H1 (cell line): ENCODE measurements at places on chromosomes 13 and 19.

- H3K27ac ChIP-seq = no peak overlapping the region
- H3K4me3 ChIP-seq = no peak overlapping the region
- H3K27me3 ChIP-seq = no peaks in the 10 kb centered on the region
- no peak for DNase-seq
Measured at GRCh38 chr19:49574206-49574755, 6.1 kb downstream of the NOSIP start.

GRCh38 chr13:50222569-50223332 lies 207.5 kb downstream of the KCNRG start:
- H3K4me1 ChIP-seq = no peaks in the 10 kb centered on the region
- H3K4me3 ChIP-seq = no peak overlapping the region
- no peaks in the 10 kb centered on the region for H3K36me3 ChIP-seq
- H3K27ac ChIP-seq = no peak overlapping the region
- DNase-seq = no peak
- no peaks in the 10 kb centered on the region for H3K27me3 ChIP-seq

- H3K4me3 ChIP-seq = no peak overlapping the region
- H3K36me3 ChIP-seq = no peaks in the 10 kb centered on the region
- H3K27ac ChIP-seq = no peak overlapping the region
- no peaks in the 10 kb centered on the region for H3K4me1 ChIP-seq
Measured at GRCh38 chr13:66826398-66826797, 403.7 kb downstream of the PCDH9 start.

- H3K27me3 ChIP-seq = no peaks in the 10 kb centered on the region
- no peak overlapping the region for H3K27ac ChIP-seq
- DNase-seq = no peak
- no peaks in the 10 kb centered on the region for H3K4me1 ChIP-seq
Measured at GRCh38 chr13:100491164-100491842, 97.3 kb downstream of the GGACT start.

- H3K27me3 ChIP-seq = no peaks in the 10 kb centered on the region
- DNase-seq = no peak
- no peak overlapping the region for H3K27ac ChIP-seq
- no peak overlapping the region for H3K4me3 ChIP-seq
Measured at GRCh38 chr19:45782820-45783785, 813 bp upstream of the DMPK start.

DNA sequence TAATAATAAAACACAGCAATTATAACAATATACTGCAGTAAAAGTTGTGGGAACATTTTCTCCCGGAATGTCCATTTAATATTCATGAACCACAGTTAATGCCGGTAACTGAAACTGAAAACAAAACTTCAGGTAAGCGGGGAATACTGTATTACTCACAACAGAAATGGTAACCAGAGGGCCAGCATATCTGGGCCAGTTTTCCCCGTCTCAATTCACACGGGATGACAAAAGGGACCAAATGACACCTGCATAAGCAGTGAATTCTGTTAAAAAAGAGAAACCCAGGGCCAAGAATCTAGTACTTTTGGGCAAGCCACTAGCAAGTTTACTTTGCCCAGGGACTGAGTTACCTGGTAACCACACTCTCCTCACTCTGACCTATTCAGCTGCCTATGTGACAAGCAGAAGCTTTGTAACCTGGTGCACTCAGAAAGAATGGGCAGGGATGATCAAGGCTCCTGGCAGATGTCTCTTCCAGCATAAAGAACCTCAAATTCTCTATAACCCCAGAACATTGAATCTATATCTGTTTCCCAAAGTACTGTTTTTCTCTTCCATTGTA lies 1171.2 kb downstream of the DIAPH3 start:
- H3K27me3 ChIP-seq = no peaks in the 10 kb centered on the region
- DNase-seq = no peak
- H3K27ac ChIP-seq = no peak overlapping the region
- no peak overlapping the region for H3K4me3 ChIP-seq

DNA sequence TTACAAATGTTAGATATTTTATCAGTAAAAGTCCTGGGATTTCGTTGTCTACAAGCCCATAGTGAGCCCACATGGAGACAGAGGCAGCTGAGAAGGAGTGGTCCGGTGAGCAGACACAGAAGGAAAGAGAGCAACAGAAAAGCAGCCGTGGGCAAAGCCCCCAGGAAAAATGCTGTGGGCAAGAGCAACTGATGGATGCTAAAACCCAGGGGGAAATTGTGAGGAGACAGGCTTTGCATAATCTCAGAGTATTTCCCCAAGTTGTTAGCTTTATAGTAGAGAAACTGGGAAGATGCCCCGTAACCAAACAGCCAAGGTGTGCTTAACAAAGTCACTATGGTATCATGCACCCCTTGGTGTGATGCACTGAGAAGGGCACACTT lies 35.1 kb downstream of the GJA3 start:
- peaks cover 20% of the 10 kb centered on the region for H3K27me3 ChIP-seq
- peaks cover 3% of the 10 kb centered on the region for H3K4me1 ChIP-seq
- H3K4me3 ChIP-seq = no peak overlapping the region
- H3K27ac ChIP-seq = no peak overlapping the region
- no peaks in the 10 kb centered on the region for H3K36me3 ChIP-seq

GRCh38 chr13:64850017-64850416 lies 2380.1 kb downstream of the PCDH9 start:
- no peaks in the 10 kb centered on the region for H3K36me3 ChIP-seq
- H3K27me3 ChIP-seq = no peaks in the 10 kb centered on the region
- H3K4me3 ChIP-seq = no peak overlapping the region

- H3K36me3 ChIP-seq = no peaks in the 10 kb centered on the region
- DNase-seq = no peak
- no peak overlapping the region for H3K27ac ChIP-seq
- H3K4me1 ChIP-seq = peaks cover 3% of the 10 kb centered on the region
Measured at GRCh38 chr13:73701160-73701559, 433.0 kb downstream of the KLF12 start.

DNA sequence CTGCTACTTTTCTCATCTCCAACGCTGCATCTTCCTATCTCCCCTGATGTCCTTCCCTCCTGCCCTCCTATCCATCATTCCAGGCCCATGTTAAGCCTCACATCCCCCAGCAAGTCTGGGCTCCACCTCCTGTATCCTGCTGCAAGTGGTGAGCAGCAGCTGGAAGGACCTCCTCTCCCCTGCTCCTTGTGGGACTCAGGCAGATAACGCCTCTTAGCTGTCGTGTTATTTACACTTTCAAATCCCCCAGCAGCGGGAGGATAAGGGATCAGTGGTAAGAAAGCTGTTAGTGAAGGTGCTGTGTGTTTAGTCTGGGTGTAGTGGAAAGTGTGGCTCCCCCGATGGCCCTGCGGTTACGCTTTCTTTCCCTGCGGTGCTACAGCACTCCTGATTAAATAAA lies 211.9 kb downstream of the ZNF536 start:
- DNase-seq = no peak
- no peaks in the 10 kb centered on the region for H3K4me1 ChIP-seq
- no peak overlapping the region for H3K4me3 ChIP-seq
- H3K27me3 ChIP-seq = no peaks in the 10 kb centered on the region
- no peak overlapping the region for H3K27ac ChIP-seq

DNA sequence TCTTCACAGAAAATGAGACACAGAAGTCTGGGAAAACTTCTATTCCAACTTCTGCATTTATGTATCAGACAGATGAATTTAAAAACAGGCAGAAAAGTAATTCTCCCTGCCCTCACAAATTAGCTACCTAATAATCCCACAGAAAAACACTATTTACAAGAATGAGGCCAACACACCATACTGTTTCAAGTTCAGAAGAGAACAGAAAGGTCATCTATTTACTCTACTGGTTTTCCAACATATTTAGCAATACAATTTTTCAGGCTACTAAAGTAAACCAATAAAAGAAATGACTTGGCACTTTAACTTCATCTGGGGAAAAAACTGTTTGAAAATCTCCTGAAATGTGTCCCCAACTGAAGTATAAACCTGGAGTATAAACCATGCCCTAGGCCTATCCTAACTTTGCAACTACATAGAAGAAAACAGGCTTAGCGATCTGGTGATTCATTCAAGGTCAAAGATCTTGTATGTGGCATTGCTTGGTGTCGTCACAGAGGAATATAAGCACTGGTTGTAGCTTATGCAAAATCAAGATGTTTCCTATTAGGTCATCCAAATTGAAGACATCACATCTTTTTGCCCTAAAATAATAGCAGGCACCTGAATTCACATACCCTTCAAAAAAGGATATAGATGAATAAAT lies 20.1 kb upstream of the EBPL start:
- H3K4me1 ChIP-seq = no peaks in the 10 kb centered on the region
- H3K4me3 ChIP-seq = no peak overlapping the region
- H3K36me3 ChIP-seq = peaks cover 7% of the 10 kb centered on the region
- DNase-seq = no peak

- no peaks in the 10 kb centered on the region for H3K36me3 ChIP-seq
- H3K4me3 ChIP-seq = no peak overlapping the region
- peaks cover 11% of the 10 kb centered on the region for H3K4me1 ChIP-seq
- peak; percentile 46 for DNase-seq
Measured at GRCh38 chr19:418761-419671, 10.1 kb upstream of the C2CD4C start.

DNA sequence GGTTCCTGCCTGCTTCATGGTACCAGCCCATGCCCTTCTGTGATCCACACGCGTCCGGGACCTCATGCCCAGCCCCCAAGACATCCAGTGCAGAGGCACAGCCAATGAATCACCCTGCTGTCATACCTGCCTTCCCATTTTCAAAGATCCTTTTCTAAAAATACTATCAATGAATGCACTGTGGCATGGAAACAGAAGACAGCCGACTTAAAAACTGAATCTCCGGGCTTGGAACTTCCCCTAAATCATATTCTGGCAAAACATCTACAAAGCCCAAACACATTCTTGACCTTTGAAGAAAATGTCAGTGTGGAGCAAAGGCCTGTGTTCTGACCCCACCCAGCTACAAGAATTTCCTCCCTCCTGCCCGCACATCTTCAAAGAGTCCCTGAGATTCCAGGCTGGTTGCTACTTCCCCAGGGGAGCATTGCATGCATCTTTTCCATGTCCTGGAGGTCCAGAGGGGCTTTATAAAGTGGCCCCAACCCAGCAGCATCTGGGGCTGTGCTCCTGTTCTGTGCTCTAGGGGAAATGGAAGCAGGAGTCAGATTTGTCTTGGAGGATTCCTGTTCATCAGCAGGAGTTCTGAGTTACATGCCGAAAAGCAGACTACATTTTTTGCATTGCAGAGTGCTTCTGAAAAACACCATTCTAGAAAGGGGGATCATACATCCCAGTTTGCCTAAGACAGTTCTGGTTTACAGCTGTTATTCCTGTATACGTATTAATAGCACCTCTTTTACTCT lies 135.2 kb downstream of the USP12 start:
- H3K4me1 ChIP-seq = peaks cover 9% of the 10 kb centered on the region
- DNase-seq = no peak
- no peaks in the 10 kb centered on the region for H3K27me3 ChIP-seq
- H3K36me3 ChIP-seq = no peaks in the 10 kb centered on the region
- H3K4me3 ChIP-seq = no peak overlapping the region
- no peak overlapping the region for H3K27ac ChIP-seq

GRCh38 chr13:28031896-28032288 lies 43.4 kb upstream of the URAD start:
- H3K27me3 ChIP-seq = no peaks in the 10 kb centered on the region
- H3K27ac ChIP-seq = no peak overlapping the region

GRCh38 chr13:36313047-36313969 lies 15.7 kb upstream of the CCDC169 start:
- DNase-seq = no peak
- H3K4me1 ChIP-seq = peaks cover 3% of the 10 kb centered on the region; the same call in 1 of the 2 replicates
- H3K27me3 ChIP-seq = no peaks in the 10 kb centered on the region
- no peak overlapping the region for H3K27ac ChIP-seq
- no peak overlapping the region for H3K4me3 ChIP-seq

GRCh38 chr13:51318015-51318414 lies 21.5 kb upstream of the SERPINE3 start:
- H3K4me1 ChIP-seq = peaks cover 4% of the 10 kb centered on the region
- H3K4me3 ChIP-seq = no peak overlapping the region
- DNase-seq = no peak
- H3K36me3 ChIP-seq = no peaks in the 10 kb centered on the region
- no peak overlapping the region for H3K27ac ChIP-seq

DNA sequence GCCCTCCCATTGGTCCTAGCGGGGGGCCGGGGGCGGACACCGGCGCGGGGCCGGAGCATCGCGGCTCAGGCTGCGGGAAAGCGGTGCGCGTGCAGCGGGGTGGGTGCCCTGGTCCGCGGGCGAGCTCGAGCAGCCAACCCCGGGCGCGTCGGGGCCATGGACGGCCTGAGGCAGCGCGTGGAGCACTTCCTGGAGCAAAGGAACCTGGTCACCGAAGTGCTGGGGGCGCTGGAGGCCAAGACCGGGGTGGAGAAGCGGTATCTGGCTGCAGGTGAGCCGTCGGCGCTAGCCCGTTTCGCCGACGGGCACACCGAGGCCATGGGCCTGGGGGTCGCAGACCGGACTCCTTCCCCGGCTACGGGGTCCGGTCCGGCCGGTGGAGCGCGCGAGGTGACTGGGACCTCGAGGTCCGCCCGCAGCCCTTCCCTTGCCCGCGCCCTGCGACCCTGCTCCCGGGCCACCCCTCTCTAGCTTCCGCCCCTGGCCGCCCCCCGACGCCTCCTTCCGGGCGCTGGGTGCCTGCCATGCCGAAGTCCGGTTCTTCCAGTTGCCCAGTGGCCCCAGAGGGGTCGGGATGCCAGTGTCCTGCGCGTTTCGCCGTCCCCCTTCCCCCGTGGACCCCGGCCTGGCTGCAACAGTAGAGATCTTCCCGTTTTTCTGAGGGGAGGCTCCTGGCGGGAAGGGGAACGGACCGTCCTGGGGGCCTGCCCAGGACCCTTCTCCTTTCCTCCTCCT lies at the start of gene REEP6:
REEP6 (plus strand) TSS at position 68 of the 735 bp plus-strand sequence; CDS start at position 157, 89 bp downstream.
- no peaks in the 10 kb centered on the region for H3K36me3 ChIP-seq
- peaks cover 12% of the 10 kb centered on the region for H3K27me3 ChIP-seq
- H3K27ac ChIP-seq = peak within 1 kb of the TSS; percentile 58; the same call in 1 of the 2 replicates
- DNase-seq = no peak
- peaks cover 4% of the 10 kb centered on the region; the same call in 1 of the 2 replicates for H3K4me1 ChIP-seq
- peak within 1 kb of the TSS; percentile 72 for H3K4me3 ChIP-seq

- H3K27me3 ChIP-seq = no peaks in the 10 kb centered on the region; the same call in 1 of the 2 replicates
- H3K4me1 ChIP-seq = no peaks in the 10 kb centered on the region
- no peaks in the 10 kb centered on the region for H3K36me3 ChIP-seq
- no peak overlapping the region for H3K4me3 ChIP-seq
- no peak for DNase-seq
- no peak overlapping the region for H3K27ac ChIP-seq
Measured at GRCh38 chr19:45739498-45740439, 6.5 kb downstream of the MEIOSIN start.

- DNase-seq = no peak
- no peaks in the 10 kb centered on the region for H3K4me1 ChIP-seq
- H3K27me3 ChIP-seq = no peaks in the 10 kb centered on the region
- H3K4me3 ChIP-seq = no peak overlapping the region
- no peak overlapping the region for H3K27ac ChIP-seq
Measured at GRCh38 chr13:102386461-102386860, 15.4 kb downstream of the FGF14 start.

GRCh38 chr19:33400856-33401682 lies 27.6 kb downstream of the CEBPG start:
- no peak for DNase-seq
- H3K36me3 ChIP-seq = no peaks in the 10 kb centered on the region
- no peaks in the 10 kb centered on the region for H3K4me1 ChIP-seq
- H3K4me3 ChIP-seq = no peak overlapping the region
- no peak overlapping the region for H3K27ac ChIP-seq

DNA sequence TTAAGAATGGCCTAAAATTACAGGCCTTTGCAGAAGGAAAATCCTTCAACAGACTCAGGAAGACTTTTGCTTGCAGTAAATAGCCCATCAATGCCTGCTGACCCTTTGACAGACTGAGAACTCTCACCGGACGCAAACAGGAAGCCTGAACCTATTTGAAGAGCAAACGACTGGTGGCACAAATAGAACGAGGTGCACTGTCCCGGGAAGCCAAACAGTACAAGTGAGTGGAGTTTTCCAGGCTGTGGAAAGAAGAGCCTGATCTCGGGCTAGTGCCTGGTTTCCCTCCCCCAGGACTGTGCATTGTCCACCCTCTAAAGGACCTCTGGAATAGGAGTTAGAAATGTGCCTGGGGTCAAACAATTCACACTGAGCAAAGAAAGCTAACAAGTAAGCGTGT lies 165.5 kb downstream of the FGF14 start:
- no peaks in the 10 kb centered on the region for H3K4me1 ChIP-seq
- H3K36me3 ChIP-seq = no peaks in the 10 kb centered on the region
- no peaks in the 10 kb centered on the region for H3K27me3 ChIP-seq
